ENCODE measurements at places on chromosomes 11 and 22. TPM values are rescaled to one million over a fixed set of nuclear protein-coding genes. Genes with fewer than 3 reads are reported as not detected.

GNAZ gene
- 0.50 TPM for total RNA-seq

GRCh38 chr11:10410106-10410843 is 44.8 kb upstream of the AMPD3 start:
- no peak for DNase-seq

MS4A3 gene
- not detected for total RNA-seq

GRCh38 chr11:35365961-35366360 is 53.4 kb downstream of the SLC1A2 start:
- DNase-seq = no peak

MOGAT2 gene
- not detected for total RNA-seq

SAMM50 gene
- total RNA-seq = 42.2 TPM

RIC3 gene
- total RNA-seq = 7.7 TPM

- no peak for DNase-seq
Measured at GRCh38 chr11:44858796-44859527, 91.7 kb downstream of the TP53I11 start.

SLC22A25 gene
- total RNA-seq = not detected

GRCh38 chr11:114821621-114822412 is 143.5 kb downstream of the NXPE2 start:
- DNase-seq = no peak

DNA sequence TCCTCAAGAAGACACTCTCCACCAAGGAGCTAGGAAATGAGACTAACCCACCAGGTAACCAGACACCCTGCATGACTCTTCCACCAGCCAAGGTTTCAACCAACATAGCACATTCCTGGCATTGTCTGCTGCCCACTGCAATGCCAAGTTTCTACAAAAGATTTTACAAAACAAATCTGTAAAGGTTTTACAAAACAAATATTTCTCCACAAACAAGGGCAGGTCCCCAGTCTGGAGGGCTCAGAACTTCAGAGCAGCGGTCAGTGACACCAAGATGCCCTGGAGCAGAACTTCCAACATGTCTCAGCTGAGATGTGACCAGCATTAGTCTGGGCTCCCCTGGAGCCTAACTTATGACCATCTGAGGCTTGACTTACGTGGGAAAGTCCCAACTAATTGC is 14.0 kb downstream of the GALNT18 start:
- DNase-seq = no peak

DNA sequence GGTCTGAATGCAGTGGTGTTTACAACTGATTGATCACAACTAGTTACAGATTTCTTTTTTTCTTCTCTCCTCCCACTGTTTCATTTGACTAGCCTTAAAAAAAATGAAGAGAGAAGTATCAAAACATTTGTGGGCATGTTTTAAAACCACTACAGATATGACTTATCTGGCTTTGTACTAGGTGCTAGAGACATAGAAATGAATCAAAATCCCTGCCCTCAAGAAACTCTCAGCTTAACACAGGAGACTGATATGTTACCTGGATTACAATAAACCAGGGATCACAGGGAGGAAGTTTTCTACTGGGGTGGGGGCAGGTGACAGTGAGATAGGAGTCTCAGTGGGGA is 25.2 kb upstream of the CTR9 start:
- no peak for DNase-seq

DNA sequence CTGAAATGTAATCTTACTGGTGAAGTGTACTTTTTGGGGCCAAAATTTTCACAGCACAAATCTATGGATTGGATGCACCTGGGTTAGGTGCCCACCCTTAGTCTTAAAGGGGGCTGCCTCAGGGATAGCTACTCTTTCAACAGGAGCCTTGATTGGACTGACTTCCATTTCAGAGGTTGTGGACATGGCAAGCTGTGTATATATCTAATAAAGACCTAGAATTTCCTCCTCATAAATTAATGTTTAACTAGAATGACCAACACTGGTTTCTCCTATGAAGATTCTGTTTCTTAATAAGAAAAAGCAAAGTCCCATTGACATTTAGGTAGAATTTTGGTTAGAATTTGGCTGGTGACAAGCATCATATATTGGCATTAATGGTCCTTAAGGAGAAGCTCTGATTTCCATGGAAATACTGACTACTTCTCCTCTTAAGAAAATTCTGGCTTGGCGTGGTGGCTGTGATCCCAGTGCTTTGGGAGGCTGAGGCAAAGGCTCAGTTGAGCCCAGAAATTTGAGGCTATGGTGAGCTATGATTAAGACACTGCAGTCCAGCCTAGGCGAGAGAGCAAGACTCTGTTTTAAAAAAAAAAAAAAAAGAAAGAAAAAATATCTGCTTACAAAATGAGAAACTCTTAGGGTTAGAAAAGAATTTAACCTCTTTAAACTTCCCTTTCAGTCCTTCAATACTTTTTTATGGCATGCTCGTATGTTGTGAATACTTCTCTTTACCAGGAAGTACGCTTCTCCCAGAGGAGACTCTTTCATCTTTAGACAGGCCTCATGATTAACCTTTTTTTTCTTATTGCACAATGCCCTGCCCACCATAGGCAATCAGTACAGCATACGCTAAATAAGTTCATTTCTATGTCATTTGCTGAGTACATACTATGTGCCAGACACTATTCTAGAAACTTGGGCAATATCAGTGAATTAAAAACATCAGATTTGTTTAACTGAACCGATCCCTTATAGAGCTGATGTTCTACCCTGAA is 77.2 kb downstream of the PRR5L start:
- DNase-seq = no peak

PATE4 gene
- not detected for total RNA-seq

FAM181B gene
- not detected for total RNA-seq

- no peak for DNase-seq
Measured at GRCh38 chr11:72069787-72070251, 10.5 kb downstream of the NUMA1 start.

RNF141 gene
- total RNA-seq = 19.4 TPM

EMID1 gene
- total RNA-seq = not detected

- no peak for DNase-seq
Measured at GRCh38 chr11:71223671-71224660, 28.4 kb downstream of the SHANK2 start.

DNA sequence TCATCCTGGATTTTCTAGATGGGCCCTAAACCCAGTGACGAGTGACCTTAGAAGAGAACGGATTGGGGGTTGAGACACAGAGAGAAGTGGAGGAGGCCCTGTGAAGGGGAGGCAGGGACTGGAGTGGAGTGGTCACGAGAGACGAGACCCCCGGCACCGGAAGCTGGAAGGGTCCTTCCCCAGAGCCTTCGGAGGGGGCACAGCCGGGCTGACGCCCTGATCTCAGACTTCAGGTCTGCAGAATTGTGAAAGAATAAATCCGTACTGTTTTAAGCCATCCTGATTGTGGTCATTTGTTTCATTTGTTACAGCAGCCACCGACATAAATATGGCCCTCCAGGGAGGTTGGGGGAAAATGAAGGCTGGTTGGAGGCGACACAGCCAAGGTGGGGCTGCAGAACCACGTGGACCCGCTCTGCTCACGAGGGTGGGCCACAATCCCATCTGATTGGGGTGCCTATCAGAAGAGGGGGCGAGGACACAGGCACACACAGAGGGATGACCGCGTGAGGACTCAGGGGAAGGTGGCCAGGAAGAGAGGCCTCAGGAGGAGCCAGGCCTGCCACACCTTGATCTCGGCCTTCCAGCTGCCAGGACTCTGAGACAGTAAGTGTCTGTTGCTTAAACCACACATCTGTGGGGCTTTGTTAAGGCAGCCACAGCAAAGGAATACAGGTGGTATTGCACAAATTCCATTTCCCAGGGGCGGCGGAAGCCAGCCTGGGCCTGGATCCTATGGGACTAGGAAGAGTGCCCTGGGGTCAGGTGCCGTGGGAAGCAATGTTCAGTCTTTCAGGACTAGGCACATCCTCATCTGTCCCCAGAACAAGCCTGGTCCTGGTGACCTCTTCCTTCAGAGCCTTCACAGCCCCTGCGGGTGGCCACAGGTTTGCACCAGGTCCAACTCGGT is 73.3 kb upstream of the SHANK2 start:
- no peak for DNase-seq

DNA sequence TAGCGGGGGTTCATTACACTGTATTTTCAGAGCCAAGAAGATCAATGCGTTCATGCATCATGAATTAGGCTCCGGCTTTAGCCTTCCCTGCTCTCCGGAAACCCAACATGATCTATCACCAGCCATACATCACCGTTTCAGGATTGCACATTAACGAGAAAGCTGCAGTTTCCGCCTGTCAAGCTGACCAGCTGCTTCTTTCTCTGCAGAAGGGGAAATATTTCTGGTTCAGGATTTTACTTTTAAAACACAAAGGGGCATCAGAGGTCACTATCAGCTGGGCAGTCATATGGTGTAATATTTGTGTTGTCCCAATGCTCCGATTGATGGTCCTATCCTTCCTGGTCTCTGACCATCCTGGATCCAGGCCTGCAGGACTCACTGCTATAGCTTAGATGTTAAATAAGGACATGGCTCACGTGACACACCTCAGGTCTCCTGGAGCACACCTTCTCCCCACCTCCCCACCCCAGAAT is 21.4 kb upstream of the CADM1 start:
- no peak for DNase-seq

LDLRAD3 gene
- total RNA-seq = 0.59 TPM

MISFA gene
- 1.1 TPM for total RNA-seq

- no peak for DNase-seq
Measured at GRCh38 chr22:44286646-44287045, 26.1 kb downstream of the SHISAL1 start.

GRCh38 chr22:26617271-26618199 is at the start of gene CRYBB1:
TSS of gene CRYBB1 (minus strand) at chr22:26618027. CDS start at chr22:26616319, 1,708 bp downstream.
- no peak for DNase-seq

GCAT gene
- total RNA-seq = 20.4 TPM

HOATZ gene
- not detected for total RNA-seq

DNA sequence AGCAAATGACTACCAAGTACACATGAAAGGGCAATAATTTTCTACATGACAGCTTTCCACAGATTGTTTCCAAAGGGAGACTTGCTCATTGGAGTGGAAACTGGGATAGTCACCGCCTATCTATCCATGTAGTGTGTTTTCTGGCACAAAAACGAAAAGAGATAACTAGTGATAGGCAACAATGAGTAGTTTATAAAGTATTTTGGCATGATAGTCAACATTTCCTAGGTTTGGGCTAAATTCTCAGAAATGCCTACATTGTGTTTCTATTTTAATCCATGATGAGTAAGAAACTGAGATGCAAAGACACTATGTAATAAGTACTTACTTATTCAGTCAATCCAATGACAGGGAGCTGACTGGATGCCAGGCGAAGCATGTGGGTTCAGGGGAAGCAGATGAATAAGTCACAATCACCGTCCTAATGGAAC is 1129.1 kb downstream of the DLG2 start:
- no peak for DNase-seq

GRCh38 chr11:115104851-115105453 is 399.3 kb downstream of the CADM1 start:
- no peak for DNase-seq

KRTAP5-1 gene
- total RNA-seq = not detected

DNA sequence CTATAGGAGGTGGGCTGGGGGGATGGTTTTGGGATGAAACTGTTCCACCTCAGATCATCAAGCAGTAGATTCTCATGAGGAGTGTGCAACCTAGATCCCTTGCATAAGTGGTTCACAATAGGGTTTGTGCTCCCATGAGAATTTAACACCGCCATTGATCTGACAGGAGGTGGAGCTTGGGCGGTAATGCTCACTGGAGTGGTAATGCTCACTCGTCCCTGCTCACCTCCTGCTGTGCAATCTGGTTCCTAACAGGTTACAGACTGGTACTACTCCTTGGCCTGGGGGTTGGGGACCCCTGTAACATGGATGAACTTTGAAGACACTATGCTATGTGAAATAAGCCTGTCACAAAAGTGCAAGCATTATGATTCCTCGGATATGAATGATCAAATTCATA is 87.0 kb upstream of the CLNS1A start:
- no peak for DNase-seq

DNA sequence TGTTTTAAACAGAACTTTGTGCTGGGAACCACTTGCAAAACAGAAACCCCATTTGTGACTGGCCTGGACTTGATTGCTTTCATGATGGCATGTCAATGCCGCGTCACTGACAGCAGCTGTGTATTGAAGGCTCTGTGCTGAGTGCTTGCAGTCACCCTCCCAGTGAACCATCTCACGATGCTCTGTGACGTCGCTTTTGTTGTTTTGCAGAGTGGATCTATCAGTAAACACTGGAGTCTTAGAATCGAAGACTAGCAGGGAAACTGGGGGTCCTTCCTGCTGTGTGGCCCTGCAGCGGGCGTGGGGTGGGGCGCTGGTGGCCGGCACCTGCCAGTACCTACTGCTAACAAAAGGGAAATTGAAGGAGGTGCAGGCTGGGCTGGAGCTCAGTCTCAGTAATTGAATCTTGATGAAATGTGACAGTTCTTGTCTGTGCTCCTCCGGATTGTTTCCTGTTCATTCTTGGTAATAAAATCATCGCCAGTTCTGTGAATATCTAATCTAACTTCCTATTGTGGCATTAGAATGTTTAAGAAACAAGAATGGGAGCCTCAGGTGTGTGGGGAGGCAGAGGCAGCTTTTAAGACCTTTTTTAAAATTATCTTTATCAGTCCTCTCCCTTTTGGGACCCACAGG is 50.5 kb upstream of the PARVG start:
- no peak for DNase-seq

- DNase-seq = no peak
Measured at GRCh38 chr11:75260396-75261170, 20.0 kb downstream of the TPBGL start.

DNA sequence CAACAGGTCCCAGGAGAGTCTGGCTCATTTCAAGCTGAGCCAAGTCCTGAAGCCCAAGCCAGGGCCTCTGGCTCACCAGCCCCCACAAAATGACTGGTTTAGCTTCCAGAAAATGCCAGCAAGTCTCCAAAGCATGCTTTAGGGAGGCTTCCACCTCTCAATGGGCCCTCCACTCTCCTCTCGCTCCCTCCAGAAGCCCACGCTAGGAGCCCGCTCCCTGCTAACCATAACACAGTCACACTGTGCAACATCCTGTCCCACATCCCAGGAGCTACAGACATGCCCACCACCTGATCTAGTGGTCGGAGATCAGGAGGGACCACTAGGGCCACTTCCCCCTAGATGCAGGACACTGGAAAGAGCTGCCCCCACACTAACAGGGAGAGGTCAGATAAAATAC is 6.9 kb downstream of the SULT4A1 start:
- DNase-seq = no peak

CCDC134 gene
- 15.9 TPM for total RNA-seq

DNA sequence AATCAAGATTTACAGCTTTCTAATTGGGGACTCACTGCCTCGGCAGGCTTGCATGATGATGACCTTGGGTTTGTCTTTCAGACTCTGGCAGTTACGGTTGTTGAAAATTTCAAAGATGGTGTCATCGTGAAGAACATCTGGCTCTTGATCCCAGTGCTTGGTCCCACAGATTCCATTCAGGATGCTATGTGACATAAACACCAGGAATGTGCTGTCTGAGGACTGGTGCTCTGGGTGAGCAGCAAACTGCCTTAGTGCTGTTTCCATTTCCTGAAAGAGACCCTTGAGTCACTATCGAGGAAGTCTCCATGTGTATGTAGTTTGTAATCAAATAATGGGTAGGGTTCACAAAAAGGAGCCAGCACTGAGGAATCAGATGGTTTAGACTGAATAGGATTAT is 7.1 kb downstream of the CASP12 start:
- DNase-seq = no peak

GRCh38 chr11:115996125-115996807 is 492.1 kb upstream of the CADM1 start:
- DNase-seq = no peak
